NCI-H510A (cell line): ENCODE measurements at places on chromosomes 6 and 20.

- no peak for DNase-seq
These were observed 208.8 kb downstream of the ARHGAP18 start for GRCh38 chr6:129500958-129501739.

GRCh38 chr6:402901-403658 is 11.5 kb downstream of the IRF4 start:
- DNase-seq, result no peak

- DNase-seq, result no peak
These were observed 17.1 kb upstream of the SULF2 start for GRCh38 chr20:47802226-47802920.

GRCh38 chr6:215335-216034 is 76.8 kb upstream of the DUSP22 start:
- no peak for DNase-seq

- DNase-seq, result no peak
These were observed 129.1 kb upstream of the SMLR1 start for GRCh38 chr6:130697995-130698535.

DNA sequence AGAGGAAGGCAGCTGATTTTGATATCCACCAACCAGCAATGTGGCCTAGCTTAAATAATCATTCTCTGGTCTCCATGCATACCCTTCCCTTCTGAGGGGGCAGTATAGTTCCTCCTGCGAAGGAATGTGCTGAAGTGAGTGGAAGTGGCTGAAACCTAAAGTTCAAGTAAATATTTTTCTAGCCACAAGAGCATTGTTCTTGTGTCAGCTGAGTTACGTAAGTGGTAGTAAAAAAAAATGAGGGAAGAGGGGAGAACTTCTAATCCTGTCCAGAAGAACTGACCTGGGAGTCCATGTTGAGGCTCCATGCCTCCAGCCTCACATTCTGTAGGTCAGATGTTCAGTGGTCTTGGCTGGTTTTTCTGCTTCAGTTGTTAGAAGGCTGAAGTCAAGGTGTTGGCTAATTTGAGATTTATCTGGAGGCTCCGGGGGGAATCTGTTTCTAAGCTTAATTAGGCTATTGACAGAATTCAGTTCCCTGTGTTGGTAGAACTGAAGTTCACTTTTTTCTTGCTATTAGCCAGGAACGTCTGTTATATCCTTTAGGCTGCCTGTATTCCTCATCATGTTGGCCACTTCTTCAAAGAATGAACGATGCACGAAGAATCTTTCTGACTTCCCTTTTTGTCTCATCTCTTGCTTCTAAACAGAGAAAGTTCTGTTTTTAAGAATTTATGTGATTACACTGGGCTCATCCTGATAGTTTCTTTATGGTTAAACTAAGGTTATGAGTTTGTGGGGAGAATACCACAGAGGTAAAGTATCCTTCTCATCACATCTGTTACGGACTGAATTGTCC is 207.1 kb upstream of the PRSS16 start:
- no peak for DNase-seq

GRCh38 chr6:14804785-14805210 is 441.1 kb upstream of the JARID2 start:
- DNase-seq, result no peak

DNA sequence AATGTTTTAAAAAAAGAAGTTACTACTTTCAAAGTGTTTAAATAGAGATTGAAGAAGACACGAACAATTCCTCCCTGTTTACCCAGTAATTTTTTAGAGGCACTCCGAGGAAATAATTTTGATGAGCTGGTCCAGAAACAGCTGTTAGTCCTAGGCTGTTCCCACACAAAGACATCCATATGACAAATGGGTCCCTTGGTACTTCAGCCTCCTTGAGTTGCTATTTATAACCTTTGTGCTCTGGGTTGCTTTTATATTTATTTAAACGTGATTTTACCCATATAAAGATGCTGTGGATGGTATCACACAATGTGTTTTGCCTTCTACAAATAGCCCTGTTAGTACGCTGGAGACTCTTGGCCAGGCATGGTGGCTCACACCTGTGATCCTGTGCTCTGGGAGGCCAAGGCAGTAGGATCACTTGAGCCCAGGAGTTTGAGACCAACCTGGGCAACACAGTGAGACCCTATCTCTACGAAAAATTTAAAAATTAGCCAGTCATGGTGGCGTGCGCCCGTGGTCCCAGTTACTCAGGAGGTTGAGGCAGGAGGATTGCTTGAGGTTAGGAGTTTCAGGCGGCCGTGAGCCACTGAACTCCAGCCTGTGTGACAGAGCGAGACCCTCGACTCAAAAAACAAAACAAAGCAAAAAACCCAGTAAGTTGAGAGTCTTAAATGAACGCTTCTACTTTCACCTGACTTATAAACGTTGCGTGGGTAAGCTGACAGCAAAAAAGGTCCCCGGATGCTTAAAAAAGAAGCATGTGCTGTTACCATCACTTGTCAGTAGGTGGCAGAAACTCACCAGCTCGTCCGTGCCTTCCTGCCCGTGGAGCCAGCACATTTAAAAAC is 56.9 kb upstream of the ARMH2 start:
- no peak for DNase-seq

DNA sequence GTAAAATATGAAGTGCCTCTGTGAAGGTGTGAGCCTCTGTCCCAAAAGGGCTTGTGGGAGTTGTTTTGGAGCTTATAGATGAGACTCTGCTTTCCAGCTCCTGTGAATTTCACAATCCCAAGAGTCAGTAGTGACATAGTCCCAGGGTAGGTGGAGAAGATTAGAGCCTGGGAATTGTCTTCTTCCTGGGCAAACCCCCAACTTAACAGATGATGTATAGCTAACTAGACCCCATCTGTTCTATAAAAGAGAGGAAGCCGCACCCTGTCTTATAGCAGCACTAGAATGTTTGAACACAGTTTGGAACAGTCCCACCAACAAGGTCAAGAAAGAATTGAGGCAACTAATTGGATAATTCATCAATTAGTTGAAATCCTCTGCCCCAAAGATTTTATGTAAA is 294.7 kb downstream of the ZNF217 start:
- no peak for DNase-seq
